ENCODE measurements at places on chromosomes 6 and 20.

DNA sequence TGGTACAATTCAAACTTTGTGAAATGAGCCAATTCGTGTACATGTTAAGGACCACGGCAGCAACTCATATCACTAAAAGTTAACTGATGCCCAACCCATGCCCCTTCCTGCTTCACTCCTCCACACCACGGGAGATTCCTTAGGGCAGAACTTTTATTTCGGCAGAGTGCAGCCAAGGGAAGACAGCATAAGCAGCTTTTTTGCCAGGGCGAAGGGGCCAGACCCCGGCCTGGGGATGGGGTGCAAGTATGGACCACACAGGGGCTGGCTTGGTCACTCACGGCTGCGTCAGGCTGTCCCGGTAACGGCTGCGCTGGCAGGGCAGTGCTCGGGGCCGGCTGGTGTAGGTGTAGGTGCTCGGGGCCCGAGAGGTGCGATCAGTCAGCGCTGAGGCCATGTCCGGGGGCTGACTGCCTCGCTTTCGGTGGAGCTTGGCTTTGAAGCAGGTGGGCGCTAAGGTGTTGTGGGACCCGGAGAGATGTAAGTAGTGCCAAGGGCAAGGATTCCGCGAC lies 792 bp downstream of the RSPH3 start:
- no peak for DNase-seq

- DNase-seq = no peak
Measured at GRCh38 chr20:58877976-58878360, 25.5 kb downstream of the GNAS start.

DNA sequence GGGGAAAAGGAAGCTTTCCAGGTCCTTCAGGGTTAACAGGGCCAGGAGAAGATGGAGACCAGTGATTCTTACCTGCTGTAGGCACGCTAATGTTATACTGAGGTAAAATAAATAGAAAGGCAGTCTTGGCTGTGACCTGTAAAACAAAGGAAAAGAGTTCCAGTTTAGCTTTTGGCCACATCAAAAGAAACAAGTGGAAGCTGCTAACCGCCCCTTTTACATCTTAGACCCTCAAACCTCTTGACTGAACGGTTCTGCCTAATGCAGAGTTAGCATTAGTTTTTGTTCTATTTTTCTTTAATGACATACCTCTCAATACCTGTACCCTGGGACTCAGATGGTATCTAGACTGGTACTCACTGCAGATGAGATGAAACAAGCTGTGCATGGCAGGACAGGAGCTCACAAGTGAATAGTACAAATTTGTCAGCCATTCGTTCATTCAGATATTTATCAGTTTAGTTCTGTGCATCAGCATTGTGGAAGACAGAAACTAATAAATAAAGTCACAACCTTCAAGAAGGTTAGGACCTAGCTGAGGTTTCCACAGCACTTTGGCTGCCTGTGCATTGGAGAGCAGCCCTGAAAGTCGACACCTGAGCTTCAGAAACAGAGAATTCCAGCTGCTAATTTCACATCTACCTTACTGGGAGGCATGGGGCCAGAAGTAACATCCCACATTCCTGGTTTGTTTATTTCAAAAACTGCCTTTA lies 41.0 kb downstream of the TRAM2 start:
- DNase-seq = no peak

DNA sequence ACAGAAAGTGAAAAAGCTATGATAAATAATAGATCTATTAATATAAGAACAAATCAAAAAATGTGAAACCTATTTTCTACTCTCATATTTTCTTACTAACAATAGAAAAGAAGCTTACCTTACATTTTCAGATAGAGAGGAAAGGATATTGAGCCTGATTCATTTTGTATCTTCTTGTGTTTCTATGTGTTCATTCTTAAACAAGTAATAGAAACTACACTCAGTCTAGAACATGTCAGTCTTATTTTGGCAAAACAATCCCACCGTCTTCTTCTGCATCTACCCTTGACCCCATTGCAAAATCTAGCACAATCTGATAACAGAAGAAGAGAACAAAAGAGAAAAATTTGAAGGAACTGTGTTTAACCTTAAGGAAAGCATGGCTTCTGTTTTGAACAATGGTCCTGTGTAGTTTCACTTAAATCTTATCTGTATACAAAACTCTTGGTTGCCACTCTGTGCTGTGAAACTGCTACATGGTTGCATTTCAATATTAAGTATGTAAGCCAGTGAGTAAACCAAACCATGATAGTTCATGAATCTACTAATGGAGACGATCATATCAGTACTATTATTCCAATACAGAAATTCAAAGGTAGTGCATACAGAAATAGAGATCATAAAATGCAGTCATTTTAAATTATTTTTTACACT lies 69.5 kb upstream of the LGSN start:
- no peak for DNase-seq
